Neuronal stem cell (in vitro differentiated cells): ENCODE measurements at places on chromosomes 5 and 9.

DNA sequence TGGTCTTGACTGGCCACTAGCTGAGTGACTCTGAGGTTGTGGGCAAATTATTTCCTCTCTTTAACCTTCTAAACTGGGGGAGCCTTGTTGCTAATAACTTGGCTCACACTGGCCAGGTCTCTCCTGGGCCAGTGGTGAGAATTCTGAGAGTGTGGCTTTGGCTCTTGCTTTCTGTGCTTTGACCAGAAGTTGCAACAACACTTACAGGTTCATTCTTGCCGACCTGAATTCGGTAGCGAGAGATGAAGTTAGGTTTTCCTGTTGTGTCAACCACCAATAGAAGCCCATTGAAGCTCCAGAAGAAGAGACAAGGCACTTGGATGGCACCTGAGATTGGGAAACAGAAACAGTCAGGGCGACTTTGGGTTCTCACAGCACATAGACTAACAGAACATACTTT is 19.8 kb downstream of the FAXDC2 start:
- no peak for DNase-seq

DNA sequence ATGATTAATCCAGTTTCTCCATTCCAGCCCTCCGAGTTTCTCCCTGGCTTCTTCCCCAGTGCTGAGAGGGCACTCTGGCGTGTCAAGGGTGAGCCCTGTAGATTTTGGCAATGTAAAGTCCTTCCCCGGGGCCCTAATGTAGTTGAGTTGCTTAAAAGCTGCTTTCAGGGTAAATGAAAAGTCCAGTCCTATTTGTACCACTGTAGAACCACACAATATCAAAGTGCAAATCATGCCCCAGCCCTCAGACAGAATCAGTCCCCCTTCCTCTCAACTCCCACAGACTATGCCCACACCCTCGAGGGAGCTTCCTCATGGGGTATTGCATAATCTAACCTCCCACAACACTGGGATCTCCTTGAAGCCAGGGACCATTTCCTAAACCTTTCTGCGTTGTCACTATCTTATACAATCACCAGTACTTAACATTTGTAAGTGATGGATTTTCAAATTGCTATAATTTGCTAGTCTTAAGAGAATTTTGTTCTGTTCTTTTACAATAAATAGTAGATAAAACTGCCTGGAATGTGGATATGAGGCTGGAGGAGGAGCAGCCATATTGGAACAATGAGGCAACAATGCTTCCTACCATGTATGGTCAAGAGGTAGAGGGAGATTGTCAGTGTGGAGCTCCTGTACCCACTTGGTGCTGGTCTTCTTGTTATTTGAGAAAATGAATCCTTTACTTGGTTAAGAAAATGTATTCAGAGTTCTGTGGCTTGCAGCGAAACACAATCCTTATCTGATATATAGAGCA is 34.4 kb downstream of the ZNF366 start:
- DNase-seq, result no peak

DNA sequence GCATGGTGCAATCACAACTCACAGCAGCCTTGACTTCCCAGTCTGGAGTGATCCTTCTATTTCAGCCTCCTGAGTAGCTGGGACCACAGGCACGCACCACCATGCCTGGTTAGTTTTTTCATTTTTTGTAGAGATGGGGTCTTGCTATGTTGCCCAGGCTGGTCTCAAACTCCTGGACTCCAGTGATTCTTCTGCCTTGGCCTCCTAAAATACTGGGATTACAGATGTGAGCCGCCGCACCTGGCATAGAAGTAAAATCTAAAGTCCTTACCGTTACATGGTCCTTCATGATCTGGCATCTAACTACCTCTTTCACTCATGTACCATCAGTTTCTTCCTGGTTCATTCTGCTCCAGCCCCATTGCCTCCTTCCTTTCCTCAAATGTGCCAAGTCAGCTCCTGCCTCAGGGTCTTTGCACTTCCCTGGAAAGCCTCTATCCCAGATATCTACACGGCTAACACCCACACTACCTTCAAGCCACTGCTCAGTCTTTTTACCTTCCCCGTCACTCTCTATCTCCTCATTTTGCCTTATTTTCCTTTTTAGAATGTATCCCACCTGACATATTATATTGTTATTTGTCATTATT is 6.9 kb upstream of the RBM27 start:
- DNase-seq, result no peak

DNA sequence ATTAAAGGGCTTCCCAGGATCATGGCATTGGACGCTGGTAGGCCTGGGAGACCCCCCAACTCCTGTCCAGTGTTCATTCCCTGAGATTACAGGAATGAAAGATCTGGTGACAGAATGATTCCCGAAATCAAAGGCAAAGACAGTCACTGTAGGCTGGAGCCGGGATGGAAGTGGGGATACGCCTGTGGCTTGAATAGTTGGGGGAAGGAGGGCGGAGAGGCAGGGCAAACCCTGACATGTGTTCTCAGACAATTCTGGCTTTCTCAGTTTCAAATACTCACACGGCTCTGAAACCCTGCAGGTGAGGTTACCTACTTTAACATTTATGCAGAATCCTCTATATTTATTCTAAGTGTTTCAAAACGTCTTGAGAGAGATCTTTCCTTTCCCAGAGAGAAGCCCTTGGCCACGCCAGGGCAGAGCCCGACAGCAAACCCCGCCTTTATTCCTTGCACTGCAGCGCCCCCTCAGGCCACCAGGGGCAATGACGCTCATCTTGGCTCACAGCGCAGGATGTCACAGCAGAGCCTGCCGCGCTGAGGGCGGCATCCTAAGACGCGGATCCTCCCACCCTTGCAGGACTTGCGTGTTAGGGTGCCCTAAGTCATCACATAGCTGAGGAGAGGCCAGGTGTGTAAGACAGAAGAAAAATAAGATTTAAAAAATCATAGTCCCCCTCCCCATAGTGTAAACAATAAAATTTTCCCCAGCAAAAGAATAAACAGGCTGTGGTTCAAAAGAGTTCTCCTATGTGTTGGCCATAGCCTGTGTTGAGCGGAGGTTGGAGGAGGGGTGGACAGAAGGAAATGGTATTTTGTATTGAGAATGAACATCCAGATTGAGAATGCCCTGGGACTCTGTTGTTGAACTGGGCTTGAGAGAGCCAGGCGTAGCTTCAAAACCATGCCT is 284.5 kb downstream of the NTRK2 start:
- DNase-seq, result peak; percentile 78

DNA sequence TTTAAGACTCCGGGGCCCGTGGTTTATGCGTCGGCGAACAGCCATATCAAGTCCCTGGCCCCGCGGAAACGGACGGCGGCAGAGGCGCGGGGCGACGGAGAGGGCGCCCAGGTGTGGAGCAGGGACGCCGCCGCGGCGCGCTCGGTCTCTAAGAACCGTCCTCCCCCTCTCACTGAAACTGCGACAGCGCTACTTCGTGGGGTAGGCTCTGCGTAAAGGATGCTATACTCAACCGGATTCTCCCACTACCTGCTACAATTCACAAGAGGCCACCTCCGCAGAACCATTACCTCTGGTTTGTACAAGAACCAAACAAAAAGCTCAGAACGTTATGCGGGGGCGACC is 404 bp downstream of the MRNIP start:
- no peak for DNase-seq

- DNase-seq, result no peak
Measured at GRCh38 chr5:139975306-139975705, 67.8 kb downstream of the NRG2 start.

- no peak for DNase-seq
Measured at GRCh38 chr9:70411121-70411929, 3.1 kb downstream of the KLF9 start.

GRCh38 chr9:132214027-132214622 is 52.3 kb downstream of the NTNG2 start:
- no peak for DNase-seq

DNA sequence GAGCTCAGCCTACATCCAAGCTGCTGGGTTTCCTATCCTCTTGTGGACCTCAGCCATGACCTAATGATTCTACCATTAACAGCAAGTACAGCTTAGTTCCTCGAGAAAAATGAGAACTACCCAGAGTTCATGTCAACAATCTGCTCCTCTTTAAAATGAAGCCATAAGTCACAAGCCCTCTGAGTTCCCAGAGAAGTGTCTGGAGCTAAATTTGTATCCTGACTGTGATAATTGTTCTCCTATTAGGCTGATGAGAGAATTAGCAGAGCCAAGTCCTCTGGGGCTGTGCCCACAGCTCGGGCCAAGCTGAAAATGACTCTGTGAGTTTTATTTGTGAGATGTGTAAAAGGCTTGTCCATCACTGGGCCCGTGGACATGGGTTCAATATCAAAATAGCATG is 145.1 kb upstream of the SMIM23 start:
- no peak for DNase-seq

DNA sequence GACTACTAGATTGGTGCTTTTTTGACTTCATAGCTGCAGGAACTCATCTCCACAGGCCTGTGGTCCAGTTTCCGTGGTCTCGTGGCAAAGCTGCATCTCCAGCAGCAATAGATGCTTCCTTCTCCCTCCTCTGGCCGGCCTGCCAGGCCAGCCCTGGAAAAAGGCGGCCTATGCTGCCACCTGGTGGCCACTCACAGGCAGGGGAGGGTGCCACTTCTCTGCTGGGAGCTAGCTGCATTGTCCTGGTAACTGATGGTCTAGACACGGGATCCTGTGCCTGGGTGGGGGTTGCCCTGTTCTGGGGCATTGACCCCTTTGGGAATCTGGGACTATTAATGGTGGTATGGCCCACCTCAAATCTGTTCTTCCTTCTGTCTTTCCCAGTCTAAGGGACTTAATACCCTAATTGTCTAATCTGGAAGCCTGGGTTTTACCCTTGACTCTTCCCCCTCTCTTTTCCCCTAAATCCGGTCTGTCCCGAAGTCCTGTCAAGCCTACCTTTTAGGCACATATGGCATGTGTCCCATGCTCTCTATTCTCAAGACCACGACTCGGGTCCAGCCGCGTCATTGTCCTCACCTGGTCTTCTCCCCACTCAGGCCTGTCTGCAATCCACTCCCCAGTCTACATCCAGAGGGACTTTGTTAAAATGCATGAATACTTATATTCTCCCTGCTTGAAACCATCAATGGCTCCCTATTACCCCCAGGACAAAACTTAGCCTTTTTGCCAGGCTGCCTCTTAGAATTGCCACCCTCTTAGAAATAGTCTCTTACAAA is 20.1 kb upstream of the PTGS1 start:
- DNase-seq, result peak; percentile 72

- DNase-seq, result no peak
Measured at GRCh38 chr9:134193912-134194535, 29.7 kb upstream of the RNU6ATAC start.

DNA sequence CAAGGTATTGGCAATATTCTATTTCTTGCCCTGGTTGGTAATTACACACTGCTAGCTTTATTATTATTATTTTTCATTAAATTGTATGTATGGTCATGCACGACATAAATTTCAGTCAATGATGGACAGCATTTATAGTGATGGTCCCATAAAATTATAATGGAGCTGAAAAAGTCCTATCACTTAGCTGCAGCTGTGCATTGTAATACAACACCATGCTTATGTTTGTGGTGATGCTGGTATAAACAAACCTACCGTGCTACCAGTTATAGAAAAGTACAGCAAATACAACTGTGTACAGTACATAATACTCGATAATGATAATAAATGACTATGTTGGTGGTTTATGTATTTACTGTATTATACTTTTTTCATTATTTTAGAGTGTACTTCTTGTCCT is 65.5 kb downstream of the NR3C1 start:
- DNase-seq, result no peak

- no peak for DNase-seq
Measured at GRCh38 chr5:139960723-139961383, 82.2 kb downstream of the NRG2 start.

- DNase-seq, result no peak
Measured at GRCh38 chr5:60830581-60831127, 13.4 kb downstream of the ELOVL7 start.

DNA sequence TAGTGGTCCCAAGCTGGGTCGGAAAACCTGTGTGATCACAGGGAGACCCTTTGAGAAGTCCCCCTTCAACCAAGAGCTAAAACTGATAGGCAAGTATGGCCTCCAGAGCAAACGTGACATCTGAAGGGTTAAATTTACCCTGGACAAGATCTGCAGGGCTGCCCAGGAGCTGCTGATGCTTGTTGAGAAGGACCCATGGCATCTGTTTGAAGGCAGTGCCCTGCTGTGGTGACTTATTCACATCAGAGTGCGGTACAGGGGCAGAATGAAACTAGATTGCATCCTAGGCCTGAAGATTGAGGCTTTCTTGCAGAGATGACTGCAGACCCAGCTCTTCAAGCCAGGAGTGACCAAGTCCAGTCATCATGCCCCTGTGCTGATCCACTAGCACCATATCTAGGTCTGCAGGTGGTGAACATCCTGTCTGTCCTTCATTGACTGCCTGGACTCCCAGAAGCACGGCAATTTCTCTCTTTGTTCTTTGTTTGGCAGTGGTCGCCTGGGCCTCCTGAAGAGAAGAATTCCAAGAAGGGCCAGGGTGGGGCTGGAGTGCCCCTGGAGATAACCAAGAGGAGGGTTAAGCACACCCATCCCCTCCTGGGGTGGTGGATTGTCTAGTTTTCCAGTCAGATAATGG is 25.7 kb upstream of the CHD1 start:
- DNase-seq, result no peak

DNA sequence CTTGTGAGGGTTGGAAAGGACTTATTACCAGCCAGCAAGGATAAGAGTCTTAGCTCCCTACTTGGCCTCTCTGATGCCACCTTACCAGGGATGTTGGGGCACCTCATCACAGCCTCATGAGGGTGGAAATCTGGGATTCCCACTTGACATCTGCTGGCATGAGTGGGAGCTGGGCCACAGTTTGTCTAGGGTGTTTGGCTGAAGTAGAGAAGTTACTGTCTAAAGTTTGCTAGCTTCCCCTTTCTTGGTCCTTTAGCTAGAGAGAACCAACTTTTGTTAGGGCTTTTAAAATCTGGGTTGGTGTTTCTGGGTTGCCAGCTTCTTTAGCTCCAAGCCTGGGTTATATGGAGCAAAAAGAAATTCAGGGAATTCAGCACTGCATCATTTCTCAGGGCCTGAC is 57.5 kb upstream of the GNA14 start:
- DNase-seq, result no peak

- DNase-seq, result peak; percentile 33
Measured at GRCh38 chr9:100884518-100884917, 144.0 kb upstream of the PLPPR1 start.

GRCh38 chr5:170894665-170895064 is 32.8 kb downstream of the RANBP17 start:
- no peak for DNase-seq

DNA sequence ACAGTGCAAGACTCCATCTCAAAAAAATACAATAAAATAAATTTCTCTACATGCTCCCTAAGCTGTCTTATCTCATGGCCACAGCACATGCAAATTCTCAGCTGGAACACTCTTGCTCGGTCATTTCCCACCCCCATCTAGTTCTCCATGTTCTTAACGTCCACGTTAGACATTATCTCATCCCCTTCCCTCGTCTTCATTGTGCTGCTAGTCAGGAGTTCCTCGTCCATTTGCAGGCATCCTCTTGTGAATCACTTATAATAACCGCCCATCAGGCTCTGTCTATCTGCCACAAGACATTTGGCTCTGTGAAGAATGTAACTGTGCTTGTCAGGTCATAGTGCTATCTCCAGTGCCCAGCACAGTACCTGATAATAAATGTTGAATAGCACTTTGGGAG is 32.9 kb upstream of the GOLGA1 start:
- no peak for DNase-seq
